ENCODE measurements at places on chromosomes 1 and 21.
A peak's percentile ranks its signal among the peaks of the same experiment; 100 is the strongest.

DNA sequence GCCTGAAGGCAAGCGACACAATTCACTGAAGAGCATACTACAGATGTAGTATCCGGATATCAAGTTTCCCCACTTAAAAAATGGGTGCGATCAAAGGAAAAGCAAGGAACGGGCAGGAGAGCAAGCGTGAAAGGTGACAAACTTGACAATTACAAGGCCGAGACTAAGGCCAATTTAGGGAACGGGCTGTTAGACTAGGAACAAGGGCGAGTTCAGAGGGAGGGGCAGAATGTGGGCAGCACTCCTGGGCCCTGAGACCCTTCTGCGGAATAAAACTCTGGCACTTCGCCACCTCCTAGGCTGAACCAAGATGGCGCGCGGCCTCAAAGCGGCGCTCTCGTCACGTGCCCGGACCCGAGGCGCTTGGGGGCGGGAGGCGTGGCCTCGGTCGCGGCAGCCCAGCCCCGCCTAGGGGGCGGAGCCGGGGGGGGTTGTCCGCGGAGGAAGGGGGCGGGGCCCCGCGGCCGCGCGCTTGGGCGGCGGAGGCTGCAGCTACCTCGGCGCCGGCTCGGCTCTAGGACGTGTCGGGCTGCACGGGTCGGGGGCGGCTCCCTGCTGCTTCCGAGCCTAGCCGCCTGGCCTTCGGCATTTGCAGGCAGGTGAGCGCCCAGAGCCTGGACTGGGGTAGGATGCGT is at the start of gene PPFIA4:
TSS of gene PPFIA4 (plus strand) at position 461 of the 635 bp plus-strand sequence. CDS start 12,518 bp downstream, outside the sequence.
- peak; percentile 80 for DNase-seq

DNA sequence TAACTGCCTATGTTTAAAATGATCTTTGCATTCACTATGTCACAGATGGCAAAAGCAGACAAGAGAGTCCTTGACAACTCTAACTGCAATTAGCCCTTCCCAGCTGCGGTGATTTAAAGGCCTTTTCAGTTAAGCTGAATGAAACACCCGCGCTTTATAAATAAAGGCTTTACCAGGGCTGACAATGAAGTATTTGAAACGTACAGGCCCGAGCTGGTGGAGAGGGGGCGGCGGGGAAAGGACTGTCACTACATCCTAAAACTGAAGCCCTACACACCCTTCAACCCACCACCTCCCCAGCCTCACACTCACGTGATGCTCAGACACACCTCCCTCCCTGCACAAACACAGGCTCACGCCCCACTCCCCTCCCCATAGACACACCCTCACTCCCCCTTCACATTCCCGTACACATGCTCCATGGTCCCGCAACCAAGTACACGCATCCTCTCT is 45.5 kb downstream of the GRIK3 start:
- no peak for DNase-seq

GRCh38 chr1:89600451-89601224 is 32.3 kb upstream of the LRRC8C start:
- no peak for DNase-seq

- DNase-seq, result no peak
Observed at GRCh38 chr1:25566176-25566729, 22.8 kb downstream of the LDLRAP1 start.

GRCh38 chr1:159141584-159142390 is 29.6 kb upstream of the CADM3 start:
- no peak for DNase-seq

DNA sequence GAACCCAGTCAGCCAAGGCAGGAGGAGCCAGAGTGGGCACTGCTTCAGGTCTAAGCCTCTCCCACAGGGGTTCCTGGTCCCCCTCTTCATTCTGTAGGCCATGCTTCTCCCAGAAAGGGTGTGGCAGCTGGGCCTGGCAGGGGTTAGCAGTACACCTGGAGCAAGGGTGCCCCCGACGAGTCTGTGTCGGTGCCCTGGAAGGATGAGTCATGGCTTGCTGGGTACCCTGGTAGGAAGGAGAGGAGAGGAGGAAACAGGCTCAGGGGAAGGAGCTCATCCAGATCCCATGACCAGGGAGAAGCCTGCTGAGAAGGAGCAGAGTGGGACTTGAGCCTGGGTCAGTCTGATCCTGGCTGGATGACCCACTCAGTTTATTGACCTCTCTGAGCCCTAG is 10.3 kb downstream of the KDF1 start:
- DNase-seq, result no peak

DNA sequence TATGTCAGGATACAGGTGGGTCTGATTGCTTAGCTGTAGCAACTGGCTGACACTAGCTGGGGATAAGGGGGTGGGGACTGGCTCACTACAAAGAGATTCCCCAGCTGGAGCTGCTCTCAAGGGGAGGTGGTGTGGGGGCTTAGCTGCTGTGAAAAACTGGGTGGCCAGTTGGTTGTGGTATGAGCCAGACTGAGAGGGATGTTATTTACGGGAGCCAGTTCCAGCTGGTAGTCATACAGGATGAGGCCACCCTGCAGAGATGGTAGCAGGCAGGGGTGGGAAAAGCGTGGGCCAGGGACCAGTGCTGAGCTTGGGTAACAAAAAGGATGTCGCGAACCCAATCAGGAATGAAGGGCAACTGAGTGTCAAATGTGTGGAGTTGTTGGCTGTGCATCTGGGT is 204.0 kb upstream of the C21orf91 start:
- DNase-seq, result no peak

DNA sequence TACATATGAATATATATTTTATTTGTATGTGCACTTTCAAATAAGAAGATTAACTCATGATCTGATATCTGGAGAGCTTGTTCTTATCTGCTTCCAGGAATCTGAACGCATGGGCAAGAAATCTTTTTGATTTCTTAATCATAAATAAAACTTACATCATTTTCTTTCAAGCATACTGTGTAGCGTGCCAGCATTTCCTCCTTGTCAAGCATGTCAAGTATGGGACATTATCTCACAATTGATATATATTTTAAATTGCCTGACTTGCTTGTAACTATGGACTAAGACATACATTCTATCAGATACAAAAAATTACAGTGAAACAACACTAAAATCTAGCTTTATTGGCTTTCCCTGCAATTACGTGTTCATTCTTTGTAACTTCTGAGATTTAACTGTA is 1128.2 kb downstream of the PLA2G4A start:
- DNase-seq, result no peak

DNA sequence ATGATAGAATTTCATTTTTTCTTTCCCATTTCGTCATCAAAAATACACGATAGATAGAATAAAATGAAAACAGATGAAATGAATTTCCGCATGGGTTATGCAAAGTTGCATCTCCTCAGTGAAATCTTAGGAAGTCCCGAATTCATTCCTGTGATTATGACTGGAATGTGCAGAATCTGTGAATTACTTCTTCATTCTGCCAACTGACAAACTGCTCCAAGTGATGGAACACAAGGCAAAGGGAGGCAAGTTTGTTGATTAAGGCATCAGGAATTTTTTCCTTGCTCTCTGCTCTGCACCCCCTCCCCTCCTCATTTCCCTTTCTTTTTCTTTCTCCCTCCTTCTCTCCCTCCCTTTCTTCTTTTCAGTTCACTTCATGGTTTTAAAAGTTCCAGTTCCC is 37.0 kb upstream of the ADGRL4 start:
- no peak for DNase-seq

GRCh38 chr1:85609976-85610375 is 29.4 kb downstream of the CCN1 start:
- no peak for DNase-seq

DNA sequence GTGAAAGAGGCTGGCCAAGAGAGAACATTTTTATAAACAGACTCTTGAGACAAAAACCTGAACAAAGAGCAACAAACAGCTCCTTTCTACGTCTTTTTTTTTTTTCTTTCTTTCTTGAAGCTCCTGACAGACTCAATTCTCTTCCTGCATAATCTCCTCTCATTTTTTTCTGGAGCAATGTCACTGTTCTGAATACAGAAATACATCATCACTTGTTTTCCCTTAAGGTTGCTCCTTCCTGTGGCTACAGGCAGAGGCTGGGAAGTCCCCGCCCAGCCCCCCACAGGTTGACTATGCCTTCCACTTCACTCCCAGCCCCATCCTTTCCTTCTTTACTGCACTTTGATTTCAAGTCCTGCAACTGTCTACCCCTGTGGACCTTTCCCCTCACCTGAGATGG is 46.1 kb downstream of the TNR start:
- no peak for DNase-seq

DNA sequence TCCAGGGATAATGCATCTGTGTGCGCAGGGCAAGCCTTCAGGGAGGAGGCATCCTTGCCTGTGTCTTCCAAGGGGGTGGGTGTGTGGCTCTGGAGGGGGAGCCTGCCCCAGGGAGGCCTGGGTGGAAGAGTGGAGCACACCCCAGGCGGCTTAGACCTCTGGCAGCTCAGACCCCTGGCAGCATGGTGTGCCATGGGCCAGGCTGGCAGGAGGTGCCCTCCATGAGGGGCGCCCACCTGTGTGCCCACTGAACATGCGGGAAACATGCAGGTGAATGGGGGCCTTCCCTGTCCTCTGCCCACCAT is 1.1 kb upstream of the PANK4 start:
- no peak for DNase-seq

DNA sequence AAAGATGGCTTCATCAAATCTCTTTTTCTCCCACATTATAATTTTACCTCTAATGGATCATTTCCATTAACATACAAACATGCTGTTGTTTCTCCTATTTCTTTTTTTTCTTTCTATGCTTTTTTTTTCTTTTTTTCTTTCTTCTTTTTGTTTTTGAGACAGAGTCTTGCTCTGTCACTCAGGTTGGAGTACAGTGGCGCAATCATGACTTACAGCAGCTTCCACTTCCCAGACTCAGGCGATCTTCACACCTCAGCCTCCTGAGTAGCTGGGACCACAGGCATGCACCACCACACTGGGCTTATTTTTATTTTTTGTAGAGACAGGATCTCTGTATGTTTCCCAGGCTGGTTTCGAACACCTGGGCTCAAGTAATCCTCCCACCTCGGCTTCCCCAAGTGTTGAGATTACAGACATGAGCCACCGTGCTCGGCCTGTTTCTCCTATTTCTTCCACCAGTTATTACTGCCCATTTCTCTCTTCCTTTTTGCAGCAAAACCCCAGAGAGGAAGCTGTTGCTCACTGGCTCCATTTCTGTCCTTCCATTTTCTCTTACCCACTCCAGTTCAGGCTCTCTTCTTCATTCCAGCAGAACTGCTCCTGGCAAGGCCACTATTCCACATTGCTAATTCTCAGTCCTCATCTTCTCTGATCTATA is 32.1 kb upstream of the OPRD1 start:
- DNase-seq, result no peak

DNA sequence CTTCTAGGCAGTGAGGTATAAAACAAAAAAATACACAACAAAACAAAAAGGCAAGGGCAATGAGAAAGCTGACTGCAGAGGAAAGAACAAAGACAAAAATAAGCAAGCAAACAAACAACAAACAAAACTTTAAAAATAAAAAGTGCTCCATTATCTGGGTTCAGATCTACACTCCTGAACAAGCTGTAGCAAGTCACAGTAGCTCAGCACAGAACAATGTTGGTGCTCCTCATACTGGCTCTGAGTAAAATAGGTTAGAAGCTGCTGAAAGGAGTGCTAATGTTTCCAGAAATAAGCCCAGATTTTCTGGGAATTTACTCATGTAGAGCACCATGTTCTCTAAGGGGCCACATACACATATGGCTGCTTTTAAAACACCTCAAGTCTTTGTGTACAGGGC is 16.6 kb upstream of the DUSP10 start:
- DNase-seq, result no peak

DNA sequence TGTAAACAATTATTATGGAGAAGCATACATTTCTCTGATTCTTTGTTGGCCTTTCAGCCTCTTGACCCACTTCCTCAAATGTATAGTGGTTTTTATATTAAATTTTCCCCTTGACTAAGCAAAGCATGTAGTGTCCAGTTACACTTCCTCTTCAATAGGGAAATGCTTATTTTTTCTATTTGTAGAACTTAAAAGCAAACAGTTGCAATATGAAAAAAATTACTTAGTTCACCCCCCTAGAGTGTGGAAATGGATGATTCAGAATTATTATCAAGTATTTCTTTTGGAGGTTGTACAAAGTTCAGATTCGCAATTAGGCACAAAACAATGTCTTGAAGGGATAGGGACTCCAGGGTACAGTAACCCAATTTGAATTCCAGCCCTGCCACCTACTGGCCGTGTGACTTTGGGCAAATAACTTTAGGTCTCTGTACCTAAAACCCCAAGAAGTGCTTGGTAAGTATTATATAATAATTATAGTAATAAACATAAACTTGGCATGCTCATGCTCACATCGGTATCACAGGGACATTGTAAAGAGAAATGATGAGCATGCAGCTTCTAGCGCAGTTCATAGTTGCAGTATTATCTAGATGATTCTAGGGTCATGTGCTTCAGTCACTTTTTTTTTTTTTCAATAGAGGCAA is 28.6 kb upstream of the IFNGR2 start:
- DNase-seq, result no peak

DNA sequence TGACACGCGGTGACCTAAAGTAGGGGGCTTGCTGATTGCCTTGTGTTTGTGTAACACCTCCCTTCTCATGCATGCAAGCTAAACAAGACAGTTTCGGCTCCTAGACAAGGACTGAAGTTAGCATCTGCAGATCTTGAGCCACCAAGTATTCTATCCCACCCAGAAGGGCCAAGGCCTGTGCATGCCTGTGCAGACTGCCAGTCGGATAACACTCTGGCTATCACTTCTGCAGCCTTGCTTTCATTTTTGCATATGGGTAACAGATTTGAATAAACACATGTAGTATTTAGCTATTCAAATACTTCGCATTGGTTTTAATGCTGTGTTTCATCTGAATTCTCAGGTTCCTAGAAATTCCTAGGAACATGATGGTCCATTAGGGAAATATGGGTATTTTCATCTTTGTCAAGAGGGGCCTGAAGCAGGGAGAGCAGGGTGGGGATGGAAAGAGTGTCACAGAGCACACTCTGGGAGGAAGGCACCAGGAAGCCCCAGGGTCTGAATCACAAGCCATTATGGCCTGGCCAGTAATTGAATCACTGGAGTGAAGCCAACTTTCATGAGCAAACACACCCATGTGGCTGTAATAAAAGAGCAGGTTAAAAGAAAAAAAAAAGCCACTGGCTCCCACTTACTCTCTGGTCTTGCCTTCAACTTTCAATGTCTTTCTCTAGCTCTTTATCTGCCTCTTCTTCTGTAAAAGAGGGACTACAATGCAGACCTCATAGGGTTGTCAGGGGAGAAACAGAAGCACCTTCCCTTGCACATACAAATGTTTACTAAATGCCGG is 28.3 kb downstream of the GADD45A start:
- DNase-seq, result peak; percentile 38

- no peak for DNase-seq
Observed at GRCh38 chr1:62589321-62589720, 8.0 kb upstream of the ANGPTL3 start.
